Right renal cortex interstitium (tissue), 3 donors: ENCODE measurements at places on chromosomes 12 and 14.

GRCh38 chr12:52380271-52380694 lies 5.2 kb downstream of the KRT84 start:
- no peak for DNase-seq

- no peak for DNase-seq
Observed at GRCh38 chr12:89874146-89874545, 165.5 kb upstream of the ATP2B1 start.

GRCh38 chr14:57405562-57405961 lies 15.2 kb downstream of the NAA30 start:
- DNase-seq: no peak

GRCh38 chr14:44462381-44462780 lies 44.7 kb downstream of the FSCB start:
- DNase-seq: no peak

DNA sequence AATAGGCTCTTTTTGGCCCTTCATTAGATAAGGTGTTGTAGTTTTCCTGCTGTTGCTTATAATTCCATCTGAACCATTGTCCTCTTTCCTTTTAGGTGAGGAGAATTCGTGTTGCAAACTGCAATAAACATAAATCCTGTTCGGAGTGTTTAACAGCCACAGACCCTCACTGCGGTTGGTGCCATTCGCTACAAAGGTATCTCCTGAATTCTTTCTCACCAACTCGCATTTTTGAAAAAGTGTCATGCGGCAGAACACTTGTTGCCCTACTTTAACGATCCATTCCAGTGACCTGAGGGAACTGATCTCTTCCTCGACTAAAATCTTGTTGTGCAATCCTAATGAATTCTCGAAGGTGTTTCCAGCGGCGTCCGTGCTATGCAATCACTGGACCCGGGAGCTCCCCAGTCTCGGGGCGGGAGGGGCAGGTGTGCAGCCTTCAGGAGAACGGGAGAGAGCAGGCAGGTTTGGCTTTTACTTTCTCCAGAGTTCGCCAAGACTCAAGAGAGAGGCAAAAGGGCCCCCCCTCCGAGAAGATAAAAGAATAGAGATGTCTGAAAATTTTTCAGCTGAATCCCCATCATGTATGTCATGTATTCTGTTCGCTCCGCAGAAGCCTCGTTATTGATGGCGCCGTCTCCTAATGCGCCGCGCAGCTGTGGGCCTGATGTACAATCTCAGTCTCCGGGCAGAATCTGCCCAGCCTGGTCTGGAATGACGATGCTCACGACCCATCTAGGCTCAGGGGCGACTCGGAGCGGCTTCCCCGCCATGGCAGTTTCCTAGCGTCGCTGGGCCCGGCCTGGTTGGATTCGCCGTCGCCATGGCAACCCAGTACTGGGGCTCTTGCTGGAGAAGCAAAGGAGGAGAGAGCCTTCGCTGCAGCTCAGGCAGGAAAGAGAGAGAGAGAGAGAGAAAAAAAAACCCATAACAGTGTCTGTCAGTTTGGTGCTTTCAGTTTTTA lies 38.2 kb downstream of the PLXNC1 start:
- DNase-seq: peak; percentile 60

DNA sequence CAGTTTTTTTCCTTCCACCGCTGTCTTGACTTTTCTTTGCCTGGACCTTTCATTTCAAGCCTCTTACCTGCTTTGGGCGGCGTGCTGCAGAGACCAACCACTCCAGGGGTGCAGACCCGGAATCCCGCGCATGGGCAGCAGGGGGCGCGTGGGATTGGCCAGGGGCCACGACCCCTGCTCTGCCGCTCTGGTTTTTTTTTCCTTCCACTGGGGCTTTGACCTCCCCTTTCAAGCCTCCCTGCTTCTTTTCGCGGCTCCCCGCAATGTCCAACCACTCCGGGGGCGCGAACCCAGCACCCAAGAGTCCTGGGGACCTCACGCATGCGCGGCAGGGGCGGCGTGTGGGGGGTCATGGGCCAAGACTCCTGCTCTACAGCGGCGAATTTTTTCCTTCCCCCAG lies 325.1 kb downstream of the ALG10 start:
- no peak for DNase-seq

DNA sequence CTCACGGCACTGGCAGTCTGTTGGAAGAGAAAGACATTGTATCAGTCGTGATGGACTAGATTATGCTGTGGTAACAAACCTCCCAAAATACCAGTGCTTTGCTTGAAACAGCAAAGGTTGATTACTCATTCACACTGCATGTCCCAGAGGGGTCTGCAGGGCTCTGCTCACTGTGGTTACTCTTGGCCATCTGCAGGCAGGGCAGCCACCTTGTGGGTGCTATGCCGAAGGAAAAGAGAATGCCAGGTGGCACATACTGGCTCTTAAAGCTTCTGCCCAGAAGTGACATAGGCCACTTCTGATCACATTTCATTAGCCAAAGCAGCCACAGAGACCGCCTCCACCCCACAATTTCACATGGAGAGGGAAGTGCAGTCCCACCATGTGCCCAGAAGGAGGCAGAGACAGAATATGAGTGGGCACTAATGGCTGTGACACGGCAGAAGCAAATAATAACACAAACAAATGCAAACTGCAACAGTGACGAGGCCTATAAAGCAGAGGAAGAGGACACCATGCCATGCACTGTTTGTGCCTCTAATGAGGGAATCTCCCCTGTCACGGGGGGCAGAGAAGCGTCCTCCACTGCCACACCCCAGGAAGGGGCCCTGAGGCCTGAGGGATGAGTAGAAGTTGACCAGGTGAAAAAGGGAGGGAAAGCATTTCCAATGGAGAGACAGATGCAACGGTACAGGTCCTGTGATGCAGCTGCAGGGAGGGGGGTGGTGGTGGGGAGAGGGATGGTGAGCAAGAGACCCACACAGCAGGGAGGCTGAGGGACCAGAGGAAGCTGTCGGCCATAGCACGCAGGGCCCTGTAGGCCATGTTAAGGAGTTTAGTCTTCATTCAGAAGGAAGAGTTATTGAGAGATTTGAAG lies 51.7 kb upstream of the KICS2 start:
- DNase-seq: no peak

DNA sequence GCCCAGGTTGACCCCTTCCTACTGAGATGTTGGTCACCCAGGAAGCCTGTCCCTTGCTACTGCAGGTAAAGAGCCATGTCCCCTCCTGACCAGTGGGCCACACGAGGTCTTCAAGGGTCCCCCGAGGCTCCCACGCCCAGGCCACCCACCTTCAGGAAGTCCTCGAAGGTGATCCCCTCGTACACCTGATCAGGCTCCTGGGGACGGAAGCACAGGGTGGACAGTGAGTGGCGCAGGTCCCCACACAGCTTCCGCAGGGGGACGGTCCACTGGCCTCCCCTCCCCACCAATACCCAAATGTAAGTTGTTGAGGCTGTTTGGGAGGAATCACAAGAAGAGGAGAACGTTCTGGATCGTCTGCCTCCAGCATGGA lies 57.4 kb downstream of the TESC start:
- no peak for DNase-seq

- no peak for DNase-seq
Observed at GRCh38 chr12:1815108-1815507, 5.3 kb upstream of the LRTM2 start.

- DNase-seq: no peak
Observed at GRCh38 chr12:1916371-1917171, 1.9 kb downstream of the CACNA2D4 start.

DNA sequence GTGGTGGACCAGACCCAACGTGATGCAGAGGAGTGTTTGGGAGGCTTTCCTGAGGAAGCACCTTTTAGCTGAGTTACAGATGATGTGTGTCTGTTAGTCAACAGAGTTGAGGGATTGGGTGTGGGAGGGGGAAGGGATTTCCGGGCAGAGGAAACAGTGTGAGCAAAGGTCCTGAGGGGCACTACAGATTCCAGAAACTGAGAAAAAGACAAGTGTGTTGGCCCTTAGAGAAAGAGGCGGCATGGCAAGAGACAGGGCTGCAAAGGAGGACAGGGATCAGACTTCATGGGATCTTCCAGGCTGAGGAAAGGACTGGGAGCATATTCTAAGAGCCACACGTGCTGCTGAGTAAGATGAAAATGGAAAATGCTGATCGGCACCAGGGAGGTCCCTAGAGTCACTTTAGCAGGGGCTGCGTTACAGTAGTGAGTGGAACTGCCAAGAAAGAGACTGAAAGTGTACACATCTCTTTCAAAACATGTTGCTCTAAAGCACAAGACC lies 9.4 kb upstream of the RPS6KL1 start:
- no peak for DNase-seq

DNA sequence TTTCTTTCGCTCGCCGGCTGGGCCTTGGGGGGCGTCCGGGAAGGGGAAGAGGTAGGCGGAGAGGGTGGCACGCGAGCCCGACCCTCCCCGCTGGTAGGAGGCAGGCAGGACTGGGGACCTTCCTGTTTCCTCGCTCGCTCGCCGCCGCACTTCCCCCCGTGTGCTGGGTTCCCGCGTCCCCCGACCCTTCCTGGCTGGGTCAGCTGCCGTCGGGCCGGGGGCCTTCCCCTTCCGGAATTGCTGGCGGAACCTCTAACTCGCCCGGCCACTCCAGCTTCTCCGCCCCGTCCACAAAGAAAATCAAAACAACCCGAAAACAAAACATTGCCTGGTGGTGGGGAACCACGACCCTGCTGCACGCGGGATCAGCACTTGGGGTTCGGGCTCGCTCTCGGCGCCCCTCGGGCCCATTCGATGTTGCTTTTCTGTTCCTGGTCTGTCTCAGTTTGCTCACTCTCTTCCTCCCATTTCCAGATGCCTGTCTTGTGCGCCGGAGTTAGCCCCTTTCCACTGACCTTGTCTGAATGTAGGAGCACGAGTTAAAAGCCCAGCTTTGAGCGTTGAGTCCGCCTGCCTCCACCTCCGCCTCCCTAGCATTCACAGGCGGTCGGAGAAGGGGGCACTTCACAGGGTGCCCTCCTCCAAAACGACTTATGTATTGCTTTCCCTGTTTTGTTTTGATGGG lies 581 bp downstream of the PAPOLA start:
- DNase-seq: peak; percentile 32

DNA sequence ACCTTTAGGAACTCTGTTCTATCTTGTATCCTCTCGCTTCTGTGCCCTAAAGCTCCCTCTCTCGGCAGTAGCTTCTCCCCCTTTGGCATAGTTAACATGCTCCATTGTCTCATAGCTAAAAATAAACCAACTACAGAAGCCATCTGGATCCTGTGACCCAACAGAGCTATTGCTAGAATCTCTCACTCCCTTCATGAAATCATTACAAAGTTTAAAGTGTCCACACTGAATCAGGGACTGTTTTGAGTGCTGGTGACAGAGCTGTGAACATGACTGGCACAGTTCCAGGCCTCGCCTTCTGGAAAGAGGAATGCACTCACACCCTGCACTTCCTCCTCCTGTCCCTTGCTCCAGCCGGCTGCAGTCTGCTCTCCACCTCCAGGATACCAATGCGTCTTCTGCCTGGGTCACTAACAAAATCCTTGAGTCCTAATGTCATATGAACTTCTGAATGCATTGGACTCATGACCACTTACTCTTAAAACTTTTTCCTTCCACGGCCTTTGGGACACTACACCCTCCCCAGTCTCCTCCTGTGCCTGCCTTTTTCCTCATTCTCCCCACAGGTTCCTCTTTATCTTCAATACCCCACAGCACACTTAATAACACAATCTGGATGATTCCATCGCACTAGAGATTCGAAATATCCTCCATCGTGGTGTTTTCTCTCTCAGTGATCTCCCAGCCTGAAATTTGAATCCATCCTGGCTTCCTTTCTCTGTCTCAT lies 13.2 kb downstream of the PLBD1 start:
- peak; percentile 39 for DNase-seq

DNA sequence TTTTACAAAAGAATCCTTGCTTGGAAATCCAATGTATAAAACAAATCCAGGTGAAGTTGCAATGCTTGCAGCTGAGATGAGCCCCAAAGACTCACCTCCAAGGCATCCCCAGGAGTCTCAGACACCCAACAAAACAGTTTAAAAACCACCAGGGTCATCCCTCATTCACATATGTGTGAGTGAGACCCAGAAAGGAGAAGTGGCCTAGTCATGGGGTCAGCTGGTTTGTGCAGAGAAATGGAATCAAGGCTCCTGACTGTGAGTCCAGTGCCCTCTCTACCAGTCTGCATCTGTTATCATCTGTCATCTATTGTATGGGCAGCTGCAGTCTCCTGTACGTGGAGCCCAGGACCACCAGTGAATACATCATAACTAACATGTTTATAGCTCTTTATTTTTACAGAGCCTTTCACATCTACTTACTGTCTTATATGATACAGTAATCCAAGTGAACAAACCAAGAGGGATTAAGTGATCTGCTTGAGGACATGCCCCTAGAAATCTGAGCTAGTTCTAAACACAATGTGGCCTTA lies 27.1 kb downstream of the PLEKHG7 start:
- no peak for DNase-seq

DNA sequence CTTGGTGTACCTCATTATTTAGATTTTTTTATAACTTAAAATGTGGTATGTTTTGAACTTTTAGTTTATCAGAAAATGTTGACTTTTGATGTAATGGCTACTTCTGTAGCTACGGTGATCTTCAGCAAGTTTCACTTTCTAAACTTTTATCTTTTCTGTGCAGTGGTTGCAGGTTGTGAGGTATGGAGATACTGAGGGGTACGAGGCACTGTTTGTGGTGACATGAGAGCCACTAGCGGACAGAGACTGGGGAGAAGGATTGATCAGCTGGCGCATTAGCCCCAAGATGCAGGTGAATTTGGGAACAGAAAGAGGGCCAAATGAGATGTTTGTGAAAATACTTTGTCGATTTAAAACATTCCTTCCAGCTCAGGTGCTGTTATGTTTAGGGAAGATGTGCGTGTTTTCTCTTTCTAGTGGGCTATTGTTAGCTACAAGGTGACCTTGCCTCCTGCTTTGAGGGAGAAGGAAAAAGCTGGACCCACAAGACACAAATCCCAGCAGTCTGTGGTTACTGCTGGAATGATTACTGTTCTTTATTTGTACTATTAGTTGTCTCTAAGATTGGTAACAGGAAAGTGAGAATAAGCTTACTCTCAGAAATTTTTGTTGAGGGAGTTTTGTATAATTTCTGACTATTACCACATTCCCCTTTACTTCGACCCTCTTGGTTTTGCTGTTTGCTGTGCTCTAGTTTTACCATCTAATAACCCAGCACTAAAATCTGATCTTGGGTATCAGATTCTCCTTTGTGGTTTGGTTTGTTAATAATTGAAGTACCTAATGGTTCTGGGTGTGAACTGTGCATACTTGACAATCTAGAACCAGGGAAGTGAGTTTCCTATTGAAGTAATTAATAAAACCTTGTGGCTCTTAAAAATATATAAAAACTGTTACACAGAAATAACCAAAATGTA lies 61.7 kb downstream of the FBXO34 start:
- DNase-seq: no peak

- no peak for DNase-seq
Observed at GRCh38 chr14:61861320-61861865, 99.2 kb downstream of the SNAPC1 start.

DNA sequence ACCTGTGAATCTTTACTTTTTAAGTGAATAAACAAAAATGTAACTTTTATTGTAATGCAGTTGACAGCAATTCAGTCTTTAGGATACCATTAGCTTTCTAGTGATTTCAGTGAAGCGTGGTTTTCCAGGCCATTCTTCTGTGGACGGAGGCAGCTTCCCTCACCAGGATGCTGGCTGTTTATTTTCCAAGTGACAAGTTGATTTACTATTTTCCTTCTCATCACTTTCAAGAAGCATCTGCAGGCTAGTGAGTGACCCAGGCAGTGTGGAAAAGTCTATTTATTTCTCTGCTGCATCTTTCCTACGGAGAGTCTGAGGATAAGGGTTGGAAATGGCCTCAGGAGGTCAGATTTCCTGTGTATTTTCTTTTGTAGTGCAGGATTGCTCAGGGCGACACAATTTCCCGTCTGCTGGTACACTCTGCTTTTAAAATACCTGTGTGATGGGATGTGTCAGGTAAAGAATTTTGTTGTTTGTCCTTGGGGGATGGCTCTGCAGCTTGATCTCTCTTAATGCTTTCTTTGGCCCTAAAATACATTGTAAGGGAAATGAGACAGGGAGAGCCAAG lies 467.8 kb downstream of the NRXN3 start:
- no peak for DNase-seq

GRCh38 chr14:71225113-71225512 lies 317.9 kb downstream of the PCNX1 start:
- DNase-seq: no peak
